ENCODE measurements at places on chromosomes 3 and 15.

- peak; percentile 10 for DNase-seq
These were observed 20.3 kb upstream of the TNIK start for GRCh38 chr3:171480526-171480925.

GRCh38 chr3:98732286-98733052 lies 30.7 kb upstream of the ST3GAL6 start:
- DNase-seq, result no peak

DNA sequence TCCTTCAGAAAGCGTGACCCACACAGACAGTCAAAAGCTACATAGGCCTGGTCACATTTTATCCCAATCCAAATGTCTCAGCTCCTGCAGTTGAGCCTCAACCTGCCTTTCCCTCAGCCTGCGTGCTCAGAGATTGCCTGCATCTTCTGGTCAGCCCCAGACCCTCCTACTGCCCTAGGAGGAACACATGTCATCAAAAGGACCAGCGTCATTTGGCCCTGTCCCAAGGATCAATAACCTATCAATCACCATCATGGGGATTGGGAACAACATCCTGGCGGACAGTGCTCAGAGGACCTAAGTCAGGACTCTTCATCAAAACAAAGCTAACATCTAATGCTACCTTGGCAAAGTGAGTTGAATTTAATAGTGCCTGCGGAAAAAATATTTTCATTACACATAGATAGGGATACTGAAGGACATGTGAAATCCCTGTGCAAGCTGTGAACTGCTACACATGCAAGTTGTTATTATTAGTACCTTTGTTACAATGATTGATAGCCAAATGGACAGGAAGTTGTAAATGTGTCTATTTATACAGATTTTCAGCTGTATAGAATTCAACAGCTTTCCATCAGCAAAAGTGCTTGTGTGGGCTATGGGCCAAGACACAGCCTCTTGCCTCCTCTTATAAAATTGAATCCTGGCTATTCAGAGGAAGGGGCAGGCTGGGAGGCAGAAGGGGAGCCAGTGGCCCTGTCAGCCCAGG lies 47.7 kb downstream of the UMPS start:
- DNase-seq, result no peak

- peak; percentile 22 for DNase-seq
These were observed 5.1 kb upstream of the TM6SF1 start for GRCh38 chr15:83102346-83102745.

DNA sequence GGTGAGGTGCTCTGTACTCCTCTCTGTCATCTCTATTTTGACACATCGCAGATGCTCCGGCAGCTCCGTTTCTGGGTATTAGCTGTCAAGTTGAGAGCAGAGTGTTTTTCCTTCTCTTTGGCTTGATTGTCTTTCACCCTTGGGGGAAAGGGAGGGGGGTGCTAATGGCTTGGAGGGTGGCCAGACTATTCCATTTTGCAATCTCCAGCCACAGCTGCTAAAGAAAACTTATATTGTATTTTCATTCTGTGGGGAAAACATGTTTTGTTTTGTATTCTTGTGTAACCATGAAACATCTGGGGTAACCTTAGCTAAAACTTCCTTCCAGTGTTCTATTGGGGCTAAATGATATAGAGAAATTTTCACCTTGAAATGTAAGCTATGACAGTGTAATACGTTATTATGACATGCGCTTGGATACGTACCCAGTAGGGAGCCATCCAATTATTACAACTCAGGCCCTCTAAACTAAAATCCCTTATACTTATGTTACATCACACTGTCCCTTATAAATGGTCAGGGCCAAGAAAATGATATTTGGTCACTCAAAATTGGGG lies 14.0 kb upstream of the LARP6 start:
- DNase-seq, result peak; percentile 91
